EL (cell line): ENCODE measurements at places on chromosomes 6 and 20.
A peak's percentile ranks its signal among the peaks of the same experiment; 100 is the strongest.

DNA sequence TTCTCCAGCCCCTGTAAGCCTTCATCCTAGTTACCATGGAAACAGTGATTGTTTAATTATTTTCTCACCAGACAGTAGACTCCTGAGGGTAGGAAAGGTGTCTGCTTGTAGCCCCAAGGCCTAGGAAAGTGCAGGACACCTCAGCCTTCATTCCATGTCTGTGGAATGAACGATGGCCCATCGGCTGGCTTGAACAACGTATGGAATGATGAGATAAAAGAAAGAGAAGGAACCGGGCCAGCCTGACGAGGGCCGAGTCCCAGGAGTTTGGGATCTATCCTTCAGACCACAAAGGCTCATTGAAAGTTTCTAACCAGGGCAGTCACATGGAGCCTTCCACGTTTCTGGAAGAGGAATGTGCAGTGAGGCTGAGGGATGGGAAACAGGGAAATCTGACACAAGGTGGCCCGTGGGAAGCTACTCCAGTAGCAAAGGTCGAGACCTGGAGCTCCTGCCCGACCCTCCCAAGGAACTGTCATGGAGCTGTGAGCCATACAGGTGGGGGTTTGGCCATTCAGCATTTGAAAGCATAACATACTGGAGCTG, 46.1 kb downstream of the PRDM1 start:
- no peak for DNase-seq

DNA sequence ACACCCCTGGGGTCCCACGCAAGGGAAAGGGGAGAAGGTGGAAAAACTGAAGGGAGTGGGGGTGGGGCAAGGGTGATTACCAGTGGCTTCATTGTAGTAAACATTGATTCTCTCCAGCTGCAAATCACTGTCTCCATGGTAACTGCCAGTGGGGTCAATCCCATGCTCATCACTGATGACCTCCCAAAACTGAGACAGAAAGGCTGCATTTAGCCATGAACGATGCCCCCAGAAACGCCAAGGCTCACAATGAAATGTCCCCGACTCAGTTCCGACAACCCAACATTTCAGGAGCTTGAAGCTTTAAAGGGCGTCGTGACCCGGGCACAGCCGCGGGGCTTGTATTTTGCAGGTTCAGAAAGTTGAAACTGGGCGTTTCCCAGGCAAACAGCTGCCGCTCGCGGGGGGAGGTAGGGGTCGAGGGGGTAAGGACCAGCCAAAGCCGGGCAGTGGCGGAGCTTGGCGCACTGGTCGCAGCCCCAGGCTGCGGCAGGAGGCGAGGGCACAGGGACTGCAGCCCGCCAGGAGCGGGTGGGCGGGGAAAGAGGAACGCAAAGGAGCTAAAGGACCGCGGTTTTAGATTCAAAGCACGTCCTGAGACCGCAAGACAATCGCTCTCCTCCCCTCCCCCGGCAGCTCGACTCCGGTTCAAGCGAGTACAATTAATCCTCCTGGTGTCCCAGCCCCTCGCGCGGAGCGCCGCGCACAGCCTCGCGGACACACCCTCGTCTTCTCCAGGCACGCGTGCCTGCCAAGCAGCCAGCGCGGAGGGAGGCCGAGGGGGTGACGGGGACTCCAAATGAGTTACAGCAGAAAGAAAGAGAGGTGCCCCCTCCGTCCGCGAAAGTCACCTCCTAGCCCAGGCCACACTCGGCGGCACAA, 731 bp downstream of the TUBB2B start:
- DNase-seq = peak; percentile 52

DNA sequence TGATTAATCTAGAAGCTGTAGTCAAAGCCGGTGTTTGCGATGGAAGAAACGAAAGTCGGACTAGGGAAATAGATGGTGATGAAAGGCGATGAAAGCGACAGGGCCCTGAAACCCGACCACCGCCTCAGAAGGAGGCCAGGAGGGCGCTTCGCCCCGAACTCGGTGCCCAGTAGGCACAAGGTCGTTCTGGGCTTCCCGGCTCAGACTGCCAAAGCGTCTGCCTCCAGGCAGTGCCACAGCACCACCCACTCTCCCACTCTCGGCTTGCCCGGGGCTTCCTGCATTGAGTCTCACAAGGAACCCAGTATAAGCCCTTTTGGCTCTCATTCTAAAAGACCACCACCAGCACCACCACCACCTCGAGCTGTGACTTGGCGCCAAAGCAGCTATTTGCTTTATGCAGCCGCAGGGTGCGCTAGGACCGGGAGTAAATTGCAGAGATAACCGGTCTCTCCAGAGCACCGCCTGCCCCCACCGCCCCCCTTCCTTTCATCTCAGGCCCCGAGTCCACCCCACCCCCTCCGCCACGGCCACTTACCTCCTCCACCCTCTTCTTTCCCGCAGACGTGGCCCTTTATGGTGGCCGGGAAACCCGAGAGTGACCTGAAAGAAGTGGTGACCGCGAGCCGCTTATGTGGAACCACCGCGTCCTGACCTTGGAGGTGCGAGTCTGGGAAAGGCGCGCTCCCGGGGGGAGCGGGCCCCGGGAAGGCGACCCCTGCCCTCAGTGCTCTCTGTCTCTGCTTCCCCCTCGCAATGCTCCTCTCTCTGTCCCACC, 2.4 kb downstream of the TCF21 start:
- peak; percentile 40 for DNase-seq

GRCh38 chr20:58467572-58468527, 47.3 kb downstream of the APCDD1L start:
- no peak for DNase-seq

GRCh38 chr6:67736161-67736560, 898.9 kb upstream of the ADGRB3 start:
- no peak for DNase-seq

DNA sequence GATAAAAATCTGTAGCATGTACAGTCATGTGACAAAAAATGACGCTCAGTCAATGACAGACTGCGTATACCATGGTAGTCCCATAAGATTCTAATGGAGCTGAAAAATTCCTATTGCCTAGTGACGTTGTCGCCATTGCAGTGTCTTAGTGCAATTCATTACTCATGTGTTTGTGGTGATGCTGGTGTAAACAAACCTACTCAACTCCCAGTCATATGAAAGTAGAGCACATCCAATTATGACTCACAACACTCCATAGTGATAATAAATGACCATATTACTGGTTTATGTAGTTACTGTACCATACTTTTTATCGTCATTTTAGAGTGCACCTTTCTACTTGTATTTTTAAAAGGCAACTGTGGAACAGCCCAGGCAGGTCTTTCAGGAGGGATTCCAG, 45.0 kb downstream of the TFAP2A start:
- DNase-seq = peak; percentile 77
